ENCODE measurements at places on chromosomes 2 and 18.

DNA sequence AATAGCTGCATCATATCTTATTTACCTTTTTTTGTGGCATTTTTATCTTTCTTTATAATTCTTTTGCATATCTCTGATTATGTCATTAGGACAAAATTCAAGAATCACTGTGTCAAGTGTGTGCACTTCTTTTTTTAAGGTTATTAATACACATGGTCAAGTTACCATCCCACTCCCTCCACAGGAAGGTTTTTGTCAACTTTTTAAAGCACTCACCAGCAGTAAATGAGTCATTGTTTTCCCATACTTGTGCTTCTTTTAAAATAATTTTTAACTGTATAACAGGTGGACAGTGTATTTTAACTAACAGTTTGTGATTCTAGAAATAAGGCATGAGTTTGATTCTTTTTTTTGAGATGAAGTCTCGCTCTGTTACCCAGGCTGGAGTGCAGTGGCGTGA is 45.7 kb upstream of the FAM171B start:
- DNase-seq: no peak

DNA sequence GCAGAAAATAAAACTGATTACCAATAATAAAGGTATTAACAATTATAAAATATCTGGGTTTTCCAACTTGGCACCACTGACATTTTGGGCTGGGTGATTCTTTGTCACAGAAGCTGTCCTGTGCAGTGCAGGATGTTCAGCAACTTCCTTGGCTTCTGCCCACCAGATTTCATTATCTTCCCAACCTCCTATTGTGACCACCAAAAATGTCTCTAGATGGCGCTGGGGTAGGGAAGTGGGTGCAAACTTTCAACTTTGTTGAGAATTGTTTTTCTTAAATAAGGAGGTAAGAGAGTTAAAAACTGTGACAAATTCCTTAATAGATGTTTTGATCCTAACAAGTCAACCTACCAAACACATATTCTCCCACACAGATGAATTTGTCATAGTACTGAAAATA is 90.1 kb downstream of the GAREM1 start:
- DNase-seq: no peak

DNA sequence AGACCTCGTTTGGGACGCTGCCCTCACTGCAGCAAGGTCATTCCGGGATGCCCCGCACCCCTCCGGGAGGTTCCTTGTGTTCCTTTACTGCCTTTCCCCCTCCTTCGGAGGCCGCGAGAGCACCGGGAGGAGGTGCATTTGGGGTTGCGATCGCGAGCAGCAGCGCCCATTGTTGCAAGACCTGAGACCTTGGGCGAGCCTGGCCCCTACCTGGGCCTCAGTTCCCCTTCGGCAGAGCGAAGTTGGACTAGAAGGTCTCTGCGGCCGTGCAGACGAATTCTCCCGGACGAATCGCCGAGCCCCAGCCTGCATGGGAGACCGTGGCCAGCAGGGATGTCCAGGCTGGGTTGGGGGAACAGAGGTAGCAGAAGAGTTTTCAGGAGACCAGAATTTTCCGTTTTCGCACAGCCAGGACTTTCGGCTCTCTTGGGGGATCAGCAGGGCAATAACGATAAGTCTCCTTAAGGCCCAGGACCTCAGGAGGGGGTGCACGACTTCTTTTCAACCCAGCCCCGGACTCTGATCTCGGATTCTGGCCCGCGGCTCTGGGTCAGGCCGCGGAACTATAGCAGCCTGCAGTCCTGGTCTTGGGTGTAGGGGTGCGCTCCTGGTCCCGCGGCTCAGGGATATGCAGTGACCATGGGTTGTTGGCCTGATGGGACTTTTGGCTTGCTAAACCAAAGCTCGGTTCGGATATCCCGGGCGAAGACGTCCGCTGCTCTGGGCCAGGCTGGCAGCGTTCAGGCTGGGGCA is 2.8 kb downstream of the GDF7 start:
- DNase-seq: no peak

DNA sequence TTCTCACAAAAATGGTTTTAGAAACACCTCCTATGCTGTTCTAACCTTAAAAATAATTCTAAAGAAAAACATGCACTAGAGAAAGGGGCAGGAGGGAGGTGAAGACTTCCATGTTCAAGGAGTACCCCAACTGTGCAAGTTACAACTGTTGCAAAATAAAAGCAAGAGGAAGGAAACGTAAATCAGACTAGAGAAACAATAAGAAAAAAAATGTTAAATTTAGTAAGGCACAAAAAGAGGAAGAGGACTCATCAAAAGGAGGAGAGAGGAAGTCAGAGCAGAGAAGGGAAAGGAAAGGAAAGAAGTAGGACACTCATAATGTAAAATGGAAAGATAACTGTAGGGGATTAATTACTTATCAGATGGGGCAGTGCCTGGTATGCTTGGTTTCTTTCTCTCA is 34.1 kb downstream of the RAPH1 start:
- no peak for DNase-seq

DNA sequence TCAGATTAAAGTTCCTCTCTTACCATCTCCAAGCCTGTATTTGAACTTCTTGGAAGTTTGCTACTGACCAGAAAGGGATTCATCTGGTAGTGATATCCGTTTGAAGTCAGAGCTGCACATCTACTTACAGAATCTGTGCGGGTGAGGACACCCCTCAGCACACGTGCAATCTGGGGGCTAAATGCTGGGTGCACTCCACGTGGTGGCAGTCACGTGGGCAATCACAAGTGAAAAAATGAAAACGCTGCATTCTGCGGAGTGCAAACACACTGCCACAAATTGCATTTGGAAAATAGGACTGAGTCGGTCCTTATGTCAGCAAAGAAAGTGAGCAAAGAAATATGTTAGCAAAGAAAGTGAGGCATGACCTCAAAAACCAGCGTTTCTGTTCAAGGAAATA is 76.1 kb upstream of the GYPC start:
- DNase-seq: no peak

- no peak for DNase-seq
These were observed 18.2 kb downstream of the GNLY start for GRCh38 chr2:85712336-85712735.

DNA sequence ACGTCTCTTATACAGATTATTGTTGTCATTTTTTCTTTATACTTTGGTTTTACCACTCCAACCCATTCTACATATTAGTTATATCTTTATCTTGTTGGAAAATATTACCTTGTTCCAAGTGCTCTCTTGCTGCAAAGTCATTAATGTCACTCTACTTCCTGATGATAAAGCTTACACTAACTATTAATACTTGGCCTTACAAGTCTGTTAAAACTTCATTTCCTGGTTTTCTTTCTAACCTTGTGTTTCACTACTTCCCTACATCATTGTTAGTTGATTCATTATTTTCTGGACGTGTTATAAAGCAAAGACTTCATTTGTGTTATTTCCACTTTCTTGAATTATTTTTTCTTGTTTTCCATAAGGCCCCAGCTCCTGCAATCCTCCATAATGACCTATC is 382.6 kb upstream of the CDH20 start:
- DNase-seq: no peak

- DNase-seq: no peak
These were observed 378.4 kb downstream of the RPRM start for GRCh38 chr2:153100151-153100550.

DNA sequence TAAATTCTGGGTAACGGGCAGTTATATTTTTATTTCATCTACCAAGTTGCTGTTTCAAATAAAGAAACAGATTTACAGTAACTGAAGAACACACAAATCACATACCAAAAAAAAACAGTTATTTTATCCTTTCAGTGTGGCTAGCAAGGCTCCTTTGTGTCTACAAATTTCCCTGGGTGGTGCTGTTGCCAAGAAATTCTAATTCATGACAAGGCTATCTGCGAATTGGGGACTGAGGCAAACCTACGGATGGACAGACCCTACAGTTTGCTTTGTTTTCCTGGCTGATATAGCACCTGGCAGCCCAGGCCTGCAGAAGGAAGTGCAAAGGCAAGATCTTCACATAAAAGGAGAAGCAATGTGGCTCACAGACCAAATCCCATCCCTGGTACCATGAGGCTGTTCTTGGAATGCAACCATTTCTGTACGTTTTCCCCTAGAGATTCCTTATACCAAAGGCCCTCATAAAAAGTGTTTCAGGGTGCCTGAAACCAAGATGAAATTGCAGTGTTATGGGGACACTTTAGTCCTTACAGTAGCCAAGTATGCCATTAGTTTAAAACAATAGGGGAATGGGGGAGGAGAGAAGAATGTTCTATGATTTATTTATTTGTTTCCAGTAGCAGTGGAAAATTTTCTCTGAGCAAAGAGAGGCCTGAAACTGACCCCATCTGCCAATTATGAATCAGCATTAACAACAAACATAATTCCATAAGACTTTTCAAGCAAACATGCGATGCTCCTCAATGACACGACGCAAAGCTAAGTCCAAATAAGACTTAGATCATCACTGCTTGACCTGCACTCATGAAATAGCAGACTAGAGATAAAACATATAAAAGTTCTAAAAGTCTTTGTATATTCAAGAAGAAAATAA is 4.3 kb downstream of the KLF7 start:
- no peak for DNase-seq

GRCh38 chr2:136306836-136307235 is 188.9 kb upstream of the CXCR4 start:
- DNase-seq: no peak

- DNase-seq: no peak
These were observed 3.8 kb downstream of the SP3 start for GRCh38 chr2:173961346-173961705.

DNA sequence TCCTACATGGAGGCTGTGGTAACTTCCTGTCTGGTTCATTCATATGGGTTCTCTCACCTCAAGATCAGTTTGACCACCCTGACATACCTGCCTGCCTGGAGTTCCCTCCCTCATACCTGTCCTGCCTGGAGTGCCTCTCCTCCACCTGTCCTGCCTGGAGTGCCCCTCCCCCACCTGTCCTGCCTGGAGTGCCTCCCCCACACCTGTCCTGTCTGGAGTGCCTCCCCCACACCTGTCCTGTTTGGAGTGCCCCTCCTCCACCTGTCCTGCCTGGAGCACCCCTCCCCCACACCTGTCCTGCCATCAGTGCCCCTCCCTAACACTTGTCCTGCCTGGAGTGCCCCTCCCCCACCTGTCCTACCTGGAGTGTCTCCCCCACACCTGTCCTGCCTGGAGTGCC is 461.9 kb downstream of the PTPRM start:
- DNase-seq: no peak

DNA sequence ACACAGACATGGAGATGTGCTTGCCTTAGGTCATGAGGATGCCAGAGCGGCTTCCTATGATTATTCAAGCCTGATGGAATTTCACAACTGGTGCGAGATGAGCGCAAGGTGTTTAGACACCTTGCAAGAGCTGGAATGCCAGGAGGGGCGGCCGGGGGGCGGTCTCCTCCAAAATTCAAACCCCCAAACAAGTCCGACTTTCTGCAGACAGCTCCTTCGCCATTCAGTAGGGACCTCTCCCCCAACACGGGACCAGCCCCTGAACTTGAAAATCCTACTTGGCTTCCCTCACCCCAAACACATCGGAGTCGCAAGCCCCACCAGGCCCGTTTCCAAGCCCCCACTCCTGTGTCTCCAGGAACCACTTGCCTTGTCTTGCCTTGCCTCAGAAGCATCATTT is 64.8 kb upstream of the ID2 start:
- DNase-seq: no peak

- DNase-seq: no peak
These were observed 26.6 kb downstream of the LPIN2 start for GRCh38 chr18:2986150-2986865.

DNA sequence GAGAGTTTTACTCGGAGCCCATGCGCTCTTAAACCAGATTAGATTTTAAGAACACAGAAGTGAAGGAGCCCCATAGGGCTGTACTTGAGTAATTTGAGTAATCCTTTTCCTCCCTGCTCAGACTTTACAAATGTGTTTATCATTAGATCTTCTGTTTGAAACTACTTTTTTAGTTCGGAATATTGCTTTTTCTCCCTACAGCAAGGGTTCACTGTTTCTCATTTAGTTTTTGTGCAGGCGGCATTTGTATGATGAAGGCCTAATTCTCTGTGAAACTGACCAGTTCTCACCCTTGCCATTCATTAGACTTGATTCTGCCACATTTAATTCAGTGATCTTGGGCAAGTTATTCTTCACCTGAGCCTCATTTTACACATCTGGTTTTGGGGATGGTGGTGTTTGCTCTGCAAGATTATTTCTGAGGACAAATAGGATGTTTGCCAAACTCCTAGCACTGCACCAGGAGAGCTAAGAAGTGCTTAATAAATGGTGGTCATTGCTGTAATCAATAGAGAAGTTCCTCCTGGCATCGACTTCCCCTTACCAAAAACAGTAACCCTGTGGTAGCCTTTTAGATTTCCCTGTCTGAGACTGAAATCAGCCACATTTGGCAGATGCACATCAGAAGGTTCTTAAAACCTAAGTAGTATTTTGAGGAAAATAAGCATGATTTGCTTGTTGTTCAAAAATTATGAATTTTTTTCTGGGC is 2.2 kb downstream of the B3GNT2 start:
- DNase-seq: no peak

- DNase-seq: no peak
These were observed 68.3 kb upstream of the YPEL5 start for GRCh38 chr2:30078521-30078920.

- peak; percentile 47 for DNase-seq
These were observed 13.3 kb upstream of the SP3 start for GRCh38 chr2:173978447-173978846.

- DNase-seq: no peak
These were observed 188.7 kb upstream of the COL3A1 start for GRCh38 chr2:188785490-188785889.

- no peak for DNase-seq
These were observed 28.5 kb upstream of the HS6ST1 start for GRCh38 chr2:128347171-128347558.

DNA sequence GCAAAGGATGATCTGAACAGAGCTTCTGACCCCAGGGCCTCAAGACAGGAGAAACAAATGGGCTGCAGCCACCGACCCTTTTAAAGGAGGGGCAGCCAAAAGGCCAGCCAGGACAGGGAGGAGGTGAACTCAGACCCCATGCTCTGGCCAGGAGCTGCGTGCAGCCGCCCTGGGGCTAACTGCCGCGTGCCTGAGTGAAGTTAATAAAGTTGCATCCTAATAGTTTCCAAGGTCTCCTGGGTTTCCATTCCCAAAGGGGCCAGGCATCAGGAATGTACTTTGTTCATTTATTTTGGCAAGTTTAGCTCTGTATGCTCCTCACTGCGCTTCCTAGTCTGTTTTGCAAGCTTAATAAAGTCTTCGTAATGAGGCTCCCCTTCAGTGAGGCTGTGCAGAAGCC is 60.7 kb downstream of the EN1 start:
- DNase-seq: no peak

DNA sequence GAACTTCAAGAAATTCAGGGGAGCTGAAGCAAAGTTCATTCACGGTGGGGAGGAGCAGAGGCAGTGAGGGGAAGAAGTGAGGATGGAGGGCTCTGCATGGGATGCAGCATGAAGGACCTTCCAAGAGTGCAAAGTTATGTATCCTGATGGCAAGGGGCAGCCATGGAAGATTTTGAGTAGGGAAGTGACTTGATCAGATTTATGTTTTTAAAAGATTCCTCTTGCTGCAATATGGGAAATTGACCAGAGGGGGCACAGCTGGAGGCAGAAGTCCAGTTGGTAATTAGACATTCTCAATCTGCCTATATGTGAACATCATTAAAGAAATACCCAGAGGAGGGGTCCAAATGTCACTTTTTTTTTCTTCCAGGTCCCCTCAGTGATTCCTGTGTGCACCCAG is 21.5 kb upstream of the ANXA4 start:
- DNase-seq: no peak
